ENCODE measurements at places on chromosomes 12 and 14.

DNA sequence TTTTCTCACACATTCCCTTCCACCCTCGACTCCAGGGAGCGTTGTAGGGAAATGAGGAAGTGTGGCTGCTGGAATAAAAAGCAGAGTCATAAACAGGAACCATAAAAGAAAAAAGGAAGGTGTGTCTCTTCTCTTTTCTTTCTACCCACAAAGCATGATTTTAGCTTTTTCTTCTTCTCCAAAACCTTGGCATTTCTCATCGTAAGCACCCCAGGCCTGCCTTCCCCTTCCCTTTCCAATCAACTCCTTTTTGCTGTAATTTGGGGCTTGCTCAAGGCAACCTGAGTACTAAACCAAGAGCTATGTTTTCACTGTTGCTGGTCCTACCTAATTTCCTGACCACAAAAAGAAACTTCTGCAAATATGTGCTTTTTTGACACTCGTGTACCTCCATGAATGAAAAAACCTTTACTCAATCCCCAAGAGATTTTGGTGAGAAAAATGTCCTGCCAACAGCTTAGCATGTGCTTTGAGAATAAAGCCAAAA is 9.2 kb downstream of the PLBD1 start:
- peak; percentile 3 for DNase-seq

DNA sequence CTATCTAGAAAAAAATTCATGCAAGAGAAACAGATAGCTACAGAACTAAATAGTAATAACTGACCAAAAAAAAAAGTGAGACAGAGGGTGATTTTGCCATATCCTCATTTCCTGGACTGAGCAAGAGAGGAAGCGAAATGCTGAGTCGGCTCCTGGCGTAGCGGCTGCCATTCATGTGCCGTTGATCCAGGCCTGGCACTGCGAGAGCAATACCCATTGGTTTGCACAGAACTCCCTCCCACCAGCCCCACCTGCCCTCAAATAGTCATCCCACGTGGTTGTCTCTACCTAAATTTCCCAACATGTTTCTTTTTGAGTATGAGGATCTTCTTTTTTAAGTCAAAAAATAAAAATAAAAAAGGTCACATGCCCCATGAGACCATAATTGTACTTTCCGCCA is 9.4 kb upstream of the WNT5B start:
- peak; percentile 46 for DNase-seq

- DNase-seq = peak; percentile 93
These were observed 6.0 kb upstream of the GPR84 start for GRCh38 chr12:54370171-54370730.

- DNase-seq = no peak
These were observed 13.1 kb downstream of the CFAP54 start for GRCh38 chr12:96502477-96502876.

- peak; percentile 15 for DNase-seq
These were observed 59.7 kb downstream of the PLXNC1 start for GRCh38 chr12:94207849-94208621.

DNA sequence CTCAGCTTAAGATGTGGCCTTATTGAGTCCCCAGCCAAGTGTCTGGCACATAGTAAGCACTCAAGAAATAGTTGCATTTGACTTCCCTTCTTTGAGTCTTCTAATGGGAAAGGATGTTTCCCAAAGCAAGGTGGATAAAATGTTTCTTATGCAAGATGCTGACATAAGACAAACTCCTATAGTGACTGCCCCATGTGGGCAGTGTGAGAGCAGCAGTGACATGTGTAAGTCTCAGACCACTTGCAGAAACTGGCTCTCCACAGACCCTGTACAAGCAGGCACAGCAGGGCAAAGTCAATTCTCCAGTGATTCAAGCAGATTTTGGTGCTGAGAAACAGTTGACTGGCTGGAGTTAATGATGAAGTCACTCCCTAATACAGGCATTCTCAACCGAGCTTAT is 255.3 kb downstream of the ANO2 start:
- peak; percentile 51 for DNase-seq

DNA sequence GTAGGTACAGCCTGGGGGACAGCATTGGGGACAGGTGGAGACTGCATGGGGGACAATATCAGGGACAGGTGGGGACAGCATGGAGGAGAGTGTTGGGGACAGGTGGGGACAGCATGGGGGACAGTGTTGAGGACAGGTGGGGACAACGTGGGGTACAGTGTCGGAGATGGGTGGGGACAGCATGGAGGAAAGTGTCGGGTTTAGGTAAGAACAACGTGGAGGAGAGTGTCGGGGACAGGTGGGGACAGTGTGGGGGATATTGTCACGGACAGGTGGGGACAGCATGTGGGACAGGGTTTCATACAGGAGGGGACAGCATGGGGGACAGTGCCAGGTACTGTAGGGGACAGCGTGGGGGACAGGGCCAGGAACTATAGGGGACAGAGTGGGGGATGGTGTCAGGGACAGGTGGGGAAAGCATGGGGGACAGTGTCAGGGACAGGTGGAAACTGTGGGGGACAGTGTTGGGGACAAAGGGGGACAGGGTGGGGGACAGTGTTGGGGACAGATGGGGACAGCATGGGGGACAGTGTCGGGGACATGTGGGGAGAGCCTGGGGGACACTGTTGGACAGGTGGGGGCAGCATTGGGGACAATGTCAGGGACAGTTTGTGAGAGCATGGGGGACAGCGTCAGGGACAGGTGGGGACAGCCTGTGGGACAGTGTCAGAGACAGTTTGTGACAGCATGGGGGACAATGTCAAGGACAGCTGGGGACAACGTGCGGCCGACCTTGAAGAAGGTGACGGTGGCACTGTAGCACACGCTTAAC is 213.1 kb downstream of the TMEM121 start:
- no peak for DNase-seq

DNA sequence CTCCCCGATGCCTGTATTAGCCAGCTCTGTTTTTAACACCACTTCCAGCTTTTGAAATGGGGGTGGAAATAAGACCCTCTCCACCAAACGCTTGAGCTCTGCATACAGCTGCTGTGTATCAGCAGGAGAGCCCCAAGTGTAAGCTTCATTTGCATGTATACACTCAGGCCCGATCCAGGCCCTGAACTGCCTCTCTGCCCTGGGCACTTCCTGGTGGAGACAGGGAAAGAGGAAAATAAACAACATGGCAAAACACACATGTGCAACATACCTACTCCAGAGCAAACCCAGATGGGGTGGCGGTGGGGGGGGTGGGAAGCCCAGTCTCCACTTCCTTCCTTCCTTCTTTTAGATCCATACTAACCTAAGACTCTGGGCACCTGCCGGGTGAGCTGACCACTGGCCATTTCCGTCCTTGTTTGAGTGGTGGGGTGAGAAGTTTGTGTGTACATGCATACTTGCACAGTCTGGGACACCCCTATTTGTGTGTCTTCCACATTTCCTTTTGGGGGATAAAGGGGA is 55.3 kb downstream of the RBM19 start:
- DNase-seq = no peak

DNA sequence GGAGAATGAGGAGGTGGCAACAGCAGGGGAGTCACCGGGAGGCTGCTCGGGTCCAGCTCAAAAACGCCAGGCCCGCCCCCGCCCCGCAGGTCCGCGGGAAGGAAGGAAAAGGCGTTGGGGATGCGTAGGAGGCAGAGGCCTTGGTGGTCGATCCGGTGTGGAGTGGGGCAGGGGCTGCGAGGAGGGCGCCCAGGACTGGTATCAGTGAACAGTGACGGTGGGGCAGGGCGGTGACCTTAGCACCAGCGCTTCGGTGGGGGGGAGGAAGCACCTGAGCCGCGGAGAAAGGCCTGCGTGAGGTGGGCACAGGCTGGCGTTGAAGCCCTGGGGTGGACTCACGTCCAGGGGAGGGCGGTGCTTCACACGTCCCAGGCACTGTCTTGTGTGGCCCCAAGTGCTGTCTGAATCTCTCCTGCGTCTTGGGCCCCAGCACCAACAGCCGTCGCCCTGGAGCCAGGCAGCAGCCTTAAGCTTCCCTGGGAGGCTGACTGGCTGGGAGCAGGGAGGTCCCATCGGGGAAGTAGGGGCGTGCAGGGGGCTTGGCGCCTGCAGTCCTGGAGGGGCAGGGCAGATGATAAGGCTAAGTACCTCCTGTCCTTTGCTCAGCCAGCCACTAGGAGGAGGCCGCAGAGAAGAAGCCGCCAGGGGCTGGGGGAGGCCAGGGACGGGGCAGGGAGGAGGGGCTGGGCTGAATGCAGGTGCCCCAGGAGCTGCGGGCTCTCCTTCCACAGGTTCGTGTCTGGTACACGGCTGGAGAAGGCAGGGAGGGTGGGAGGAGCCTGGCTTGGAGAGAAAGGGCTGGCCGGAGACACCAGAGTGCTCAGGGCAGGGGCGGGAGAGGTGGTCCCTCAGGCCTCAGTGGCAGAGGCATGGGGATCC is 26.5 kb downstream of the ZBTB42 start:
- peak; percentile 48 for DNase-seq

DNA sequence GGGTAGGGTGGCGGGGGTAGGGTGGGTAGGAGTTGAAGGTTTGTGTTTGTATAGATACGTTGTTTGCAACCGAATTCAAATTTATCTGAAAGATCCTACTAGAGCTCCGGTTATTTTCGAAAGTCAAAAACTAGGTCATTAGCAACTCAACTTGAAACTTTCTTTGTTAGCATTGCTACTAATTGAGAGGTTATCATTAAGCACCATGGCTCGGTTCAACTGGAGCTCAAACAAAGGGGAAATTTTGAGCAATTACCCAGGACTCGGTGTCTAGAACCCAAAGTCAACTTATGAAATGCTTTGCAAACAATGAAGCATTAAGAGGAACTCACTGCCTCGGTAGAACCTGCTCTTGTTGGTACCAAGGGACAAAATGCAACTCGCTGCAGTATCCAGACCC is 207.7 kb downstream of the BCAT1 start:
- no peak for DNase-seq

- DNase-seq = peak; percentile 4
These were observed at the start of gene AVPR1A for GRCh38 chr12:63150713-63151622. TSS of gene AVPR1A (minus strand) at chr12:63151201. CDS start at chr12:63150836, 365 bp downstream.

GRCh38 chr12:42186793-42187192 is 42.1 kb upstream of the GXYLT1 start:
- DNase-seq = no peak

DNA sequence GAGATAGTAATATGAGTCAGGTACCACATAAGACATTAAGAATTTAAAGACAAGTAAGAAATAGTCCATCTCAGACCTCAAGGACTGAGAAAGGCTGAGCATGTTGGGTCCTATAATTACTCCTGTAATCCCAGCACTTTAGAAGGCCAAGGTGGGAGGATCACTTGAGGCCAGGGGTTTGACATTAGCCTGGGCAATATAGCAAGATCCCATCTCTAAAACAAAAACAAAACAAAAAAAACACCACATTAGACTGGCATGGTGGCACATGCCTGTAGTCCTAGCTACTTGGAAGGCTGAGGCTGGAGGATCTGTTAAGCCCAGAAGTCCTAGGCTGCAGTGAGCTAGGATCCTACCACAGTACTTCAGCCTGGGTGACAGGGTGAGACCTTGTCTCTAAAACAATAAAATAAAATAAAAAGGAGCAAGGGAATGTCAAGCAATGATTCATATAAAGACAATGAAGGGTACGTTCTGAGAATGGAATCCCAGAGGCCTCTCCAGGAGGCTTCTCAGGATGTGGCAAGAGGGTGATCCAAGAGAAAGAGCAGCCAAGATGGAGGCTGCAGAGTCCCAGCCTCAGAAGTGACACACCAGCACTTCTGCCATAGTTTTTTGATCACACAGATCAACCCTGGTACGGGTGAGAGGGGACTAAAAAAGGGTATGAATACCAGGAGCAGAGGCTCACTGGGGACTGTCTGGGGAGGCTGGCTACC is 206.4 kb downstream of the CRADD start:
- DNase-seq = no peak

GRCh38 chr14:21038441-21039422 is 3.4 kb upstream of the RNASE7 start:
- peak; percentile 91 for DNase-seq

- DNase-seq = no peak
These were observed 28.7 kb downstream of the FNTB start for GRCh38 chr14:65015391-65015790.

DNA sequence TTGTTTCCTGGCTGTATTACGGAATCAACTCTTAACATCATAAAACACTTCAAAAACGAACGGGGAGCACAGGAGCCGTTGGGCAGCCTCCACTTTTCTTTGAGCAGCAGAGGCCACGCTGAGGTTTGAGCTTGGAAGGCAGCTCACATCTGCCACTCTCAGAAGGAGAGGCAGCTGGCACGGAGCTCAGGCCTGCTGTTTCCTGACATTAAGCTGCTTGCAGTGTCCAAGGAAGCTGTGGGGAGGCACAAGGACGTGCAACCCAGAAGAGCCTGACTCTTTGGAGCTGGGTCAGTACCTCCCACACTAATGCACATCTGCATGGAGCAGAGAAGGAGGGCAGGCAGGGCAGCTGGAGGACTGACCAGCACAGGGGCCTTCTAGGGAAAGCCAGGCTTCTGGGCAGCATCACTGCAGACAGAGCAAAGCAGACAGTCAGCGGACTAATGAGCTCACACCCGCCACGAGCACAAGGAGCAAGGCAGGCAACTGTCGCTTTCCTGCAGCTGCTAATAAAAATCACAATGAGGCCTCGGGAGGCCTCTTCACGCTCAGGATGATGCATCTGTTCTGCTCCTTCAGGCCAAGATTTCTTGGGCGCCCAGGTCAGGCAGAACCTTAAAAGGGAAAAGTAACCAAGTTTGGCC is 211.1 kb downstream of the GLT1D1 start:
- DNase-seq = peak; percentile 10

DNA sequence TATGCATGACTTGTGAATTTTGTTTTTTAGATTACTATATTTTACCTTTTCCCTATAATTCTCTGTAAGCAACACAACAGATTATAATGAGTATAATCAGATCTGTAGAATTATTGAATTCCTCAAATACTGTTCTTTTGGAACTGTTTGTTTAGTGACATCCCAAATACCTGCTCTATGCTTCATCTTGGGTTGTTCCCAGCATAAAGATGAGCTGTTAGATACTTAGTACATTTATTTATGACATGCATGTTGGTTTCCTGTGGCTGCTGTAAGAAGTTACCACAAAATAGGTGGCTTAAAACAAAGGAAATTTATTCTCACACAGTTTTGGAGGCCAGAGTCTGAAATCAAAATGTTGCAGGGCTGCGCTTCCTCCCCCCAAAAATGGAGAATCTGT is 78.4 kb downstream of the PTPRR start:
- DNase-seq = no peak

DNA sequence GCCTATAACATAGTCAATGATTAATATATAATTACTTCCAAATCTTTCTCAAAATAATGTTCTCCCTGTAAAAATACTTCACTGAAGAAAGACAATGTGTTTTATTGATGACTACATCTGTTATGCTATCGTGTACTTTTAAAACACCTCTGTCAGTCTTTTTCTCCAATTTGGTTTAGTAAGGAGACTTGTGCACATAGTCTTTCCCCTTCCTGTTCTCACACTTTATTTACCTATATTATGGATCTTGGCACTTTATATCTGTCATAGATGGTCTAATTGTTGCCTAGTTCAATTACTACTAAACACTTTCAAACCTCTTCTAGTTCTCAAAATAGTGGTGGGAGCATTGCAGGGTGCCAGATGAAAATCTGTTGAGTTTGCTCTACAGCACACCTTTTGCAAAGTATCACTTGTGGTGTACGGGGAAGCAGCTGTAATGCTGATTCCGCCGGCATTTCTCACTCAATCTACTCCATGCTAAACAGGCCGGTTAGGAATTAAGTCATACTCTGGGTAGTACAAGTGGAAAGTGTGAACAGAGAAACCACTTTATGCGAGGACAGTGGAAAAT is 1.1 kb upstream of the INSM2 start:
- no peak for DNase-seq

Measured in umbilical cord (tissue), 2 donors.